T follicular helper cell (primary cell): ENCODE measurements at places on chromosomes 12 and 14.

- no peak for DNase-seq
Observed at GRCh38 chr12:77060883-77061240, 4.5 kb downstream of the E2F7 start.

DNA sequence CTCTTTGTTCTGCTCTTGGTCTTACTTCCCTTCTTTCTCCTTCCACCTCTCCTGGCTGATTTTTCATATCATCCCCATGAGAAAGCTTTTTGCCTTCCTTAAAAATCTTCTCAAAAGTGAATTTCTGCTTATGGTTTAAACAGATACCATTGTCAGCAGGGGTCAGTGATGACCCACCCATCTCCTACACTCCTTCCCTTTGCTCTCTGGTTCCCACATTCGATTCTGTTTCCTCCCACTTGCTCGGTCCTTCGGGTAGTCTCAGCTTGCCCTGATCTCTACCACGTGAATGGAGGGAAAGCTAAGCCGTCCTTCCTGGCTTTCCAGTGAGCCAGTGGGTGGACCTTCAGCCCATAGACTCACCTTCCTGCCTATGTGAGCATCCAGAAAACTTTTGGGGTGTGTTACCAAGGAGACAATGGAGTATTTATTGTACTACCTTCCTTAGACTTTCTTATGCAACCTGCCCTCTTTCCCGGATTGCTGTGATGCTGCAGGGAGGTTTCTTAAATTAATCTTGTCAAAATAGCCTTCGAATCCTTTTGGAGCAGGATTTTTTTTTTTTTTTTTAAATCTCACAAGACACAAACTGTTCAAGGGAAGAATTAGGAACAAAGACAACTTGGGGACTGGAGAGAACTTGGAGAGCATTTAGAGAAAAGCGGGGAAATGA lies 306.3 kb downstream of the CACNA1C start:
- DNase-seq, result no peak

DNA sequence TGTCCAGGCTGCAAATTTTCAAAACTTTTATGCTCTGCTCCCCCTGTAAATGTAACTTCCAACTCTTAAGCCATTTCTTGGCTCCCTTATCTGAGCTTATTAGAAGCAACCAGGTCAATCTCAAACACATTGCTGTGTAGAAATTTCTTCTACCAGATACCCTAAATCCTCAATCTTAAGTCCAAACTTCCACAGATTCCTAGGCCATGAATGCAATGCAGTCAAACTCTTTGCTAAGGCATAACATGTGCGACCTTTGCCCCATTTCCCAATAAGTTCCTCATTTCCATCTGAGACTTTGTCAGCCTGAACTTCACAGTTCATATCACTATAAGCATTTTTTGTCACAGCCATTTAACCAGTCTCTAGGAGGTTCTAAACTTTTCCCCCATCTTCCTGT lies 64.5 kb downstream of the TMTC3 start:
- DNase-seq, result no peak

DNA sequence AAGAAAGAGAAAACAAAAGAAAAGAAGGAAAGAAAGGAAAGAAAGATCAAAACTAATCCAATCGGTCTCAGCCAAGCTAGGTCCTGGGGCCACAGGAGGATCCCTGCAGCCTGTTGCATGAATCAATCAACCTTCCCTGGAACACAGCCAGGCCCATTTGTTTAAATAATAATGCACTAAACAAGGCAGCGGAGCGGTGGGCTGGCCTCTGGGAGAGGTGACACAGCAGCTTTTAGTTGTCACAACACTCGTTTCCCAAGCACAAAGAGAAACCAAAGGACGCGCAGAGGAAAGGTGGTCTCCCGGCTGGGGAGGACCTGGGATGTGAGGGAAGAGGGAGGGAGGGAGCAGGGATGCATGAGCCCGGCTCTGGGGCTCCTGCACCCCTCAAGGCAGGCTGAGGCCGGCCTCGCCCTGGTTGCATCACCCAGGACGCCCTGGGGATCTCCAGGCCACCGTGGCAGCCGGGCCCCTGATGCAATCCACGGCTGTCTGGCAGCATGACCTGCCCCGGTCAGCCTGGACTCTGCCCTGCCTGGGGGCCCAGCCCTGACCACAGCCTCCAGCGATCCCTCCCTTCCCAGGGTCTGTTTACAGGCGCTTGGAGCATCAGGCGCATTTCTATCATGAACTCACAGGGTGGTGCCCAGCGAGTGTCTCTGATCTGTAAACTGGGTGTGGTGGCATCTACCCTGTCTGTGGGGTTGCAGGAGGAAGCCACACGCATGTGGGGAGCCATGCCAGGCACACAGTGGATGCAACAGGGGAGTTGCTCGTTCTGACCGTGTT lies 32.5 kb downstream of the MMP17 start:
- no peak for DNase-seq

- no peak for DNase-seq
Observed at GRCh38 chr14:59161561-59162175, 26.8 kb upstream of the DAAM1 start.

- DNase-seq, result no peak
Observed at GRCh38 chr12:64531665-64532334, 78.5 kb upstream of the RASSF3 start.

DNA sequence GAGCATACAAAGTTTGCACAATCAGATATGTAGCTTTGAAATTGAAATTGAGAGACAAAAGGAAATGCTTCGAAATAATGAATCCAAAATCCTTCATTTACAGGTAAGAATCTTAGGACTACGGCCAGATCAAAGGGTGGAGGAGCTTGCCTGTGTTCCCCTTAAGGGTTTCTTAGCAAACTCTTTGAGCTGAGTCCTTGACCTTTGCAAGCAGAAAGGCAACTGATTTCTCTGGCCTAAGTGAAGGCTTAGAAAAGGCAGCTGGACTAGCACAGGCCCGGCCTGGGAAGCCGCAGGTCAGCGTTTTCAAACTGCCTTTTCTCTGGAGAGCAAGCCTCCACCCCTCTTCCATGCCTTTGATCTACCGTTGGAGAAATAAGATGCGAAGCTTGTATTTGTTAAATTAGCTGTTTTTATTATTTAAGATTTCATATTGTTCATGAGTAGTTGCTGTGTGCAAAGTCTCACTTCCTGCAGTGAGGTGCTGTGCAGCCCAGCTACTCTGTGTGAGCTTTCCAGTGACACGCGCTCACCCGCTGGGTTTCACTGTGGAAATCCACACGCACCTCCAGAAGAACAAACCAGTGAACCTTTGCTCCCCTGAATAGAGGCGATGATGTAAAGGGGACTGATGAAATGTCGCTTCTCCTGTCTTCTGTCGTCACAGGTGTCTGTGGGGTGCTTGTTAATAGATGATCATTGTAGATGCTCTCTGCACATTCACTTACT lies 25.0 kb upstream of the AMN start:
- DNase-seq, result no peak

DNA sequence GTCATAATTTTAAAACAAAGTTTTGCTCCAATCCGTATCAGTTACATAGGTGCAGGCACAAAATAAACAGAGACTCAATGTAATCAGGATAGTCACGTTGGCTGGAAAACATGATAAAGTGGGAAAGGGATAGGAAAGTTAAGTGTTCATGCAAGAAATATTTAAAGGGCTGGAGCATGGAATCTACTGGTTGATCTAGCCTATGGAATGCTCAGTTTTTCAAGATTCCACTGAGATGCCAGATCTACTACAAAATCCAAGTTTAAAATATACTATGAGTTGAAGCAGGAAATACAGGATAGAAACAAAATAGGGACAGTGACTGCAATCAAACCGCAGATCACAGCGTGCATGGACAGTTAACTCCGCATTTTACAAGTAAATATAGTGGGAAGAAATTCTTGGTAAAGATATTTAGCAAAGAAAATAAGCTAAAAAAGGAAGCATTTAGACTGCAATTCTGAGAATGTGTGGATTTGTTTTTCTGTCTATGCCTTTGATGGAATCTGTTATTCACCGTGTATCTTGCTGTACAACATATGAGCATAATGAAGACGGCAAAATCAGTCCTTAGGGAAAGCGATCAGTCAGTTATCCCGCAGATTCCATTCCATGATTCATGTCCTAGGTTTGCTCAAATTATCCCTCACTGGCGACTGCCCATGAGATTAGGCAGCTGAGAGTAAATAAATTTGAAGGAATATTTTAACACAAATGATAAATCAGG lies 1044.3 kb downstream of the FLRT2 start:
- no peak for DNase-seq

DNA sequence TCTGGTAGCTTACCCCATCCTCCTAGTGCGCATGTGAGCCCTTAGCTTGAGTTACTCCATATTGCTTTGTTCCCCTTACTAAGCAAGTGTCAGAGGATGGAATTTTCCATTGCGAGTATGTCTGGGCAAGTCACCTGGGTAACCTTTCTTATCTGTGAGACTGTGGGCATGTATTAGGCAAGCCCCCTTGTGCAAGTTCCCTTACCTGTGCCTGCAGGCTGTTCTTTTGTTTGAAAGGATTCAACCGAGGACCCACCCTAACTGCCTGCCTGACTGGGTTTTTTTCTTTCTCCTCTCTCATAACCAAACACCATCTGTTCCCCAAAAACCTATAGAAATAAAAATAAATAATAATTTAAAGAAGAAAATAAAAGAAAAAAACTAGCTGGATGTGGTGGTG lies 22.3 kb upstream of the PPP2R5E start:
- no peak for DNase-seq

GRCh38 chr12:96266238-96266637 lies 72.1 kb downstream of the ELK3 start:
- DNase-seq, result no peak

GRCh38 chr12:48832321-48833060 lies 14.2 kb downstream of the CACNB3 start:
- no peak for DNase-seq

DNA sequence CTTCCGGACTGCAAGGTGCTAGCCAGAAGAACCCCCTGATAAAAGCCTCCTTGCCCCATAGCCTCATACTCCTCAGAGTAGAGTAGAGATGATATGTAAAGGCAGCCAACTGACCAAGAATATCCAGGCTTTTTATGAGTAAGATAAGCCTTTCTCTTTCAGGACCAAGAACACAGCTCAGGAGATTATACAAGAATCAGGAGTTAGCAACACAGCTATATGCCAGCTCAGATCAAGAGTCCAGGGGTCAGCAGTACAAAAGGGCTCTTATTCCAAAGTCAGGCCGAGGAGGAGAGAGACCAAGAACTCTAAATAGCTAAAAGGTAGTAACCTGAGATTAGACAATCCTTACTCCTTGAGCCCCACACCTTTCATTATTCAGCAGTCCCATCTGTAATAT lies 135.3 kb downstream of the BTG1 start:
- DNase-seq, result no peak

- DNase-seq, result peak; percentile 21
Observed at GRCh38 chr14:23321572-23322547, 603 bp downstream of the PABPN1 start.

GRCh38 chr12:51591016-51591901 lies at the start of gene SCN8A:
Gene SCN8A, plus strand, starts transcription at chr12:51591233. Its CDS starts 71,585 bp downstream, at chr12:51662818.
- peak; percentile 21 for DNase-seq

- no peak for DNase-seq
Observed at GRCh38 chr14:95494456-95494855, 22.0 kb downstream of the SYNE3 start.

DNA sequence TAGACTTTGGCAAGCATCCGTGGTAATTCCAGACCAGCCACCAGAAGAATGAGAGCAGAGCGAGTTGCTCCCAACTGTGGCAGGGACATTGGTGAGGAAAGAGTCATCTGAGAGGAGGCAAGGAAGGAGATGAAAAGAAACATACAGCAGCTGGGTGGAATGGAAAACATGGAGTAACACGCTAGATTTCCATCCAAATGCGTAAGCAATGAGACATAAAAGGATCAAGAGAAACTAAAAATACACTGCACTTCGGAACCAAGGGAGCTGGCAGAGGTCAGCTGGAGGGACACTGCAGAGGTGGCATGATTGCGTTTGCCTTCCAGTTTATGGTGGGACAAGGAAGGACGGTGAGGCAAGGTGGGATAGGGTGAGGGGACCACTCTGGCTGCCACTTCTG lies 82.9 kb downstream of the DDX51 start:
- no peak for DNase-seq

DNA sequence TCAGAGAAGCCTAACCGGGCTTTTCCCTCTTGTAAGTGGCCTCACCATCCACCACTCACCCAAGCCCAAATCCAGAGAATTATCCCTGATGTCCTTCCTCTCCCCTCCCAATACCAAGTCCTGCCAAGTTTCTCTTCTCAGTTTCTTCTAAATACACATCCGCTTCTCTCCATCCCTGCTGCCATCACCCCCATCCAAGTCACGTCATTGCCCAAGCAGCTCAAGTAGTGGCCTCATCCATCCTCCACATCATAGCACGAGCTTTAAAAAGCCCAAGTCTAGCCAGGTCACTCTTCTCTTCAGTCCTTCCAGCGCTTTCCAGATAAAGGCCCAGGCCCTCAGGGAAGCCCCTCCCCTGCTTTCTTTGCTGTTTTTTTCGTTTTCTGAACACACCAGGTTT lies 25.4 kb downstream of the IL31 start:
- no peak for DNase-seq

GRCh38 chr14:85252011-85252410 lies 277.9 kb upstream of the FLRT2 start:
- no peak for DNase-seq

DNA sequence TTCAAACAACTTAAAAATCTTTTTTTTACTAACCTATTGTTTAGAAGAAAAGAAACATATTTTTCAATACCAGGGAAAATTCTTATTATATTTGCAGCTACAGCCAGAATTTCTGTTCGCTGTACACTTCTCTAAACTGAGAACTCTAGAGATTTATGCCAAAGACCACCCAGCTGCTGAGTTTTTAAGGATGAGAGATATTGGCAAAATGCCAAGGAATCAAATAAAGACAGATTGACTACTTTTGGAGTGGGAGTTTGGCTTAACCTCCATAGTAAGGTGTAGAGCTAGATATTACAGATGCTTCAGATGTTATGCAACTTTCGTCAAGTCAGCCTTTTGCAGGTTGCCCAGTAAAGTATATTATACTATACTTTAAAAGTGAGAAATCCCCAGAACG lies 71.8 kb downstream of the TTLL5 start:
- no peak for DNase-seq

DNA sequence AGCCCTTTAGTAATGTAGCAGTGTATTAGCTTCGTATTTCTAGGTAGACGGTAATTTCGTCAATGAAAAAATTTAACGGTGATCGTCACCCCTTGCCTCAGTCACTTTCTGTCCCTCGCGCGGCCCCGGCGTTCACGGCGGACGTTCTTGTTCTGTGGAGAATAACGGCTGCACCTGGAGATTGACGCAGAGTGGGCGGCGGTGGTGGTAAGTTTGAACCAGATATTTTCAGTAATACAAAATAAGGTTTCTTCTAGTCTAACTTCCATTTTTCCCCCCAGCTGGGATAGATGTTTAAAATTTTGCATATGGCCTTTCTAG lies 341 bp downstream of the ZNF10 start:
- DNase-seq, result no peak
